ENCODE measurements at places on chromosomes 11 and 22.

GRCh38 chr11:86151174-86152005 lies 82.5 kb upstream of the PICALM start:
- DNase-seq = no peak

- no peak for DNase-seq
Measured at GRCh38 chr11:61585115-61585514, 4.2 kb upstream of the SYT7 start.

- DNase-seq = no peak
Measured at GRCh38 chr11:81825346-81825745, 908.3 kb downstream of the FAM181B start.

DNA sequence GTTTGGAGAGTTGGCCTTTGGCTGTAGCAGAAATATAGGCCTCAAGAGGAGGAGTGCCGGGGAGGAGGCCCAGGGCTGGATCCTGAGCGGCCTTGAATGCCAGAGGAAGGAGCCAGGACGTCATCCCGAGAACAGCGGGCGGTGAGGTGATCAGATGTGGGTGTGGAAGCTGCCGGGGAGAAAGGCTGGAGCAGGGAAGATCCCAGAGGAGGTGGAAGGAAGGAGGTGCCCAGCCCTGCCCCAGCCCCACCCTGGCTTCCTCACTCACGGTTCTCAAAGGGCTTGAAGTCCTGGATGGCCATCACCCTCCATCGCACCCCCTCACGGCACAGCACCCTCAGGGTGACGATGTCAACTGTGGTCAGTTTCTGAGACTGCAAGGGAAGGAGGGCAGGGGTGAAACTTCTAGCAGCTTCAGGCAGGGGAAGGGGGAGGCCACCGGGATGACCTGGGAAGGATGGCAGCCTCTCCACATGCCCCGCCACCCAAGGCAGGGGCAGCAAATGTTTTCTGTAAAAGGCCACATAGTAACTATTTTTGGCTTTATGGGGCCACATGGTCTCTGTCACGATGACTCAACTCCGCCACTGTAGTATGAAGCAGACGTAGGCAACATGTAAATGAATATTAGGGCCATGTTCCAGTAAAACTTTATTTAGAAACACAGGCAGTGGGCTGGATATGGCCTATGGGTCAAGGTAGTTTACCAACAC lies 10.7 kb downstream of the IL2RB start:
- no peak for DNase-seq

- DNase-seq = no peak
Measured at GRCh38 chr11:37171451-37171850, 573.4 kb upstream of the RAG2 start.

DNA sequence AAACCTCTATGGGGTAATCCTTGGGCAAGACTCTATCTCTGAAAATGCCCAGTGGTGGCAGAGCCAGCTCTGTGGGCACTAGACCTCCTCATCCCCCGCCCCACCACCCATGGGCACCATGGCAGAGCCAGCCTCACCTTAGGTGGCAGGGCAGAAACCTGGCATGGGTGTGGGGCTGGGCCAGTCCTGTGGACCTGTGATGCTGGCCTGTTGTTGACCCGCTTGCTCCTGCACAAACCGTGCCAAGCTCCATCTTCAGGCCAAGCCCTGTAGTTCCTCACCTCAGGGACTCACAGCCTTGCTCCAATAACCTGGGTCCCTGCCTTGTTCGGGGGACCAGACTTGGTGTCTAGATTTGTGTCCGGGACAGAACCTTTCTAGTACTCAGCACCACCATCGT lies 8.9 kb upstream of the SERPINH1 start:
- no peak for DNase-seq

GRCh38 chr11:36450110-36450572 lies 59.9 kb downstream of the TRAF6 start:
- DNase-seq = no peak

- DNase-seq = no peak
Measured at GRCh38 chr11:122888162-122888561, 5.6 kb downstream of the JHY start.

GRCh38 chr11:44116234-44116830 lies 20.9 kb downstream of the EXT2 start:
- DNase-seq = no peak

- peak; percentile 8 for DNase-seq
Measured at GRCh38 chr11:70207531-70208131, 4.5 kb downstream of the FADD start.

DNA sequence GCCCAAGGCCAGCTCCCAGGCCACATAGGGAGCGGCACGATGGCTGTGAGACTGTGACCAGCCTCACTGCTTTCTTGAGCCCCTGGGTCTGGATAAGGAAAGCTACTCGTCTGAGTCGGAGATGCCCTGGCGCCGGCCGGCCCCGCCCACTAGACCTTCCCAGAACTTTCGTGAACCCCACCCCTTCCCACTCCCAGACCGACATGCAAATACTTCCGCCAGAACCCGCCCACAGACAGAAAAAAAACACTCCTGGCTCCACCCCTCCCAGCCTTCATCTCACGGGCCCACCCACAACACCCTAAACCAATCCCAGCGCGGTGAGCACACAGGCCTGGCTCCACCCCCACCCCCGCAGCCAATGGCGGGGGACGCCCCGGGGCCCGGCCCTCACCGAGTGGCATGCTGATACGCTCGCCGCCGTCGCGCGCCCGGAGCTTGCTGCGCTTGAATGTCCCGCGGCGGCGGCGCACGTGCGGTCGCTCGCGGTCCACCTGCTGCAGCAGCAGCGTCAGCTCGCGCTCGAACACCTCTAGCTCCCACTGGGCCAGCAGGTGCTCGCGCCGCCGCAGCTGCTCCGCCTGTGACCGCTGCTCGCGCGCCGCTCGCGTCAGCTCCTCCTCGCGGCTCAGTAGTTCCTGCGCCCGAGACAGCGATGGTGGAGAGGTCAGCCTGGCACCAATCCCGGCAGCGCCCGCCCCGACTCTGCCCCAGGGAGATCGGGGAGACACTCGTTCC lies 7.0 kb downstream of the MAP3K11 start:
- peak; percentile 94 for DNase-seq

- DNase-seq = no peak
Measured at GRCh38 chr22:46452195-46453005, 85.0 kb downstream of the CELSR1 start.

GRCh38 chr22:18905540-18906409 lies at the start of gene DGCR6:
Gene DGCR6, plus strand, starts transcription at chr22:18906320. Its CDS starts 55 bp downstream, at chr22:18906375.
- no peak for DNase-seq

GRCh38 chr22:37345863-37346504 lies 63.7 kb downstream of the CYTH4 start:
- no peak for DNase-seq

DNA sequence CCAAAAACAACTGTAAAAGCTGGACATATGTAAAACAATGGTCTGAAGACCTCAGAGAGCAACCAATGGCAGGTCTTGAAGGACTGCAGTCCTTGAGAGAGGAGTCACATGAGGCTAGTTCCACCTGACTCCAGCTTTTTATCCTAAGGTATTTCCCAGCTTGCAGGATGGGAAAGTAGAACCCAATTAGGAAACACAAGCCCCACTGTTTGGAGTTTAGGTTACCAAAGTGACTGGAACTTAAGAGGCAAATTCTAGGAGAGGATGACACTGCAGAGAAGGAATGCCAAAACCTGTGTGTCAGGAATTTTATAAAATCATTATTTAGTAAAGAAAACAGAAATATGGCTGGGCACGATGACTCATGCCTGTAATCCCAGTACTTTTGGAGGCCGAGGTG lies 18.4 kb downstream of the OR2AT4 start:
- no peak for DNase-seq

Measured in D341Med (cell line).